ENCODE measurements at places on chromosomes 4 and X.

DNA sequence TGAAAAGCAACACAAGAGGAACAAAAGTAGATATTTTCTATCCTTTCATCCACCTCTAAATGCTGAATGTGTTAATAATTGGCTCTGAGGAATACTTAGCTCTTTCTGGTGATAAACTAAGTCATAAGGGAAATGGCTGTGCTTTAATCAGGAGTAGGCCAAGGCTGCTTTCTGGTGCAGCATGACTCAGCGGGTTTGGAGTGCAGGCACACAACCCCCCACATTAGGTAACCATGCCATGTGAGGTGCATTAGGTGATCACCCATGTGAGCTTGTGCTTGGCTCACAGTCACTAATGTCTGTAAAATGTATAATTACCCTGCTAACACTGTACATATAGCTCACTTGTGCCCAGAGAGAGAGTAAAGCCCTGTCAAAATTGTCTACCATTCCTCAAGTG is 57.2 kb downstream of the USP38 start:
- DNase-seq: no peak

DNA sequence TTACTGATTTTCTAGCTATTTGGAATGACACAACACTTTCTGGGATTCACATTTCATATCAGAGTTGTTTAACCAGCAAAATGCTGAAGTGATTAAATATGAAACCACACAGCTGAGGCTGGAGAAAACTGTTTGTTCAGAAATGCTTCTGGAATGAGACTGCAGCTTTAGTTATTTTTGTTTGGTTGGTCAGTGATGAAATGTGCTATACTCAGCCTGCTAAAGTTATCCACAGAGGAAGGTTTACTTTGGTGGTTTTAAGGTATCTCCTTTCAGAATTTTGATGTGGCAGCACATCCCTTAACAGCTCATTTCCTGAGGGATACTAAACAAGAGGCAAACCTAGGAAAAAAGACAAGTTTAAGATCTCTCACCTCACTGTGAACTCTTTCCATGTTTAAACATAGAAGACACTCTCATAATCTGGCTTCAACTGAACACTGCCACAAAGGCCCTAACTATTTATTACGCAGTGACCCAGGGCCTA is 106.6 kb upstream of the PDE5A start:
- DNase-seq: no peak

DNA sequence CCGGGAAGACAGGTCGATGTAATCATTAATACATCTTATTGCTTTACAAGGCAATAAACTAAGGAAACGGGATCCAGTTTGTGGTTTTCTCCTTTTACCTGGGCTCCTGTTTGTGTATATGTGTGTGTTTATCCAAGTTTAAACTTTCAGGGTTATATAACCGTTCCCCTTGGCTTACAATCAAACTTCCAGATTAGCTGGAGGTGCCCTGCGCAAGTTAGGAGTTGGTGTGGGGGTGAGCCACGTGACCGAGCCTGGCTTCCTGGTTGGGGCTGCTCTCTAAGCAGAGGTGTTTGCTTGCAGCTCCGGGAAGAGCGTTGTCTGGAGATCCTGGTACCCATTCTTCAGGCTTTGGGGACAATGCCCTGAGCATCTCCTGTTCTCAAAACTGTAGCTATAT is 129.2 kb downstream of the FHDC1 start:
- no peak for DNase-seq

GRCh38 chr4:141570290-141570689 is 66.1 kb upstream of the IL15 start:
- no peak for DNase-seq

DNA sequence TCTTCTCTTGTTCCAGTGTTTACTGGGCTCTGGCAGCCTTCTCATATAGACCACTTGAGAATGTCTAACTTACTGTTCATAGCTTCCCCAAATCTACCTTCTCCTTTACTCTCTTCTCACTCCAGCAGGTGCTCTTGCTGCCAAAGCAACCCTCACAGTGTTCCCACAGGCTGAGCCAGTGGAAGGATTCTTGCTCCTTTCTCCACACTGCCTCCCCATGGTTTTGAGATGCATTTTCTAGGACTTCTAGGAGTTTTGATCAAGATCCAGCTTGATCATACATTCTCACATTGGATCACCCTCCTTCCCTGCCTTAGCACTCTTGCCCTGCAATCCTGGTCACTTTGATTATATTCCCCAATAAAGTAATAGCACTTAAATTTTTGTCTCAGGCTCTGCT is 230.8 kb downstream of the TMEM47 start:
- DNase-seq: no peak

DNA sequence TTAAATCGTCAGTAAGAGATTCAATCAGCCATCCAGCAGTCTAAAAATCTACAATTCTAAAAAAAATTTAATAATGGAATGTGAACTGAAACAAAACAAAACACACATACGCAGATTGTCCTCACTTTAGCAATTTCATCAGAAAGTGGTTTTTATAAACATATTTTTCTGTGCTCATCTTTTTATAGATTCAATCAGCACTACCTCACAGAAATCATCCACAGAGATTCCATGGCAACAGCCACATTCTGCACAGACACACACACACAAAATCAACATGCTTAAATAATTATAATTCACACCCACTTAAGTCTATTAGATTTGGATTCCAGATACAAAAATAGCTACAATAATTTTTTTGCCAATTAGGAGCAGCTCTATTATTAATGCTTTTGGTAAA is 149.0 kb upstream of the KCNIP4 start:
- DNase-seq: no peak

DNA sequence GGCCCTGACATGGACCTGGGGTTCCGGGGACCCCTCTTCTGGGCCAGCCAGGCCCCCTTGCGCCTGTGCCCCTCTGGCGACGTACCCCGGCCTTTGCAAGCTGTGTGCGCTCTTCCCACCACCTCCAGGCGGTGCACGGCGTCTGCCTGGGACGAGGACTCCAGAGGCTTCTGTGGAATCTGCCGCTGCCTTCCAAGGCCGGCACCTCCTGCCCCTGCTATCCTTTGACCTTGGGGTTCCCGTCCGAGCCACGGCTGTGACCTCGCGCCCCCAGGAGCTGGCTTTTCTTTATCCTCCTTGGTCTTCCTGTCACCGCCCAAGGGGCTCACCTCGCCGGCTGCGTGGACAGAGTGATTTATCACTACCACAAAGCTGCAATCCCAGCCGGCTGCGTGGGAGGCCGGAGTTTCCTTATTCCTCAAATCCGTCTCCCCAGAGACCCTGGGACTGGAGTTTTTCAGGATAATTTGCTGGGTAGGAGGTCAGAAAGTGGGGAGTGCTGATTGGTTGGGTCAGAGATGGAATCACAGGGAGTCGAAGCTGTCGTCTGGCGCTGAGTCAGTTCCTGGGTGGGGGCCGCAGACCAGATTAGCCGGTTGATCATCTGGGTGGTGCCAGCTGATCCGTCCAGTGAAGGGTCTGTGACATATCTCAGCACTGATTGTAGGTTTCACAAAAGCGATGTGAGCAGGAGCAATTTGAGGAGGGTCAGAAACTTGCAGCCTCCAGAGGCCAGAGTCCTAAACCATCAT is 19.8 kb upstream of the PLCXD1 start:
- no peak for DNase-seq

GRCh38 chr4:81751531-81752289 is 280.0 kb upstream of the RASGEF1B start:
- no peak for DNase-seq

- DNase-seq: no peak
Observed at GRCh38 chr4:8707045-8707781, 114.6 kb downstream of the CPZ start.

DNA sequence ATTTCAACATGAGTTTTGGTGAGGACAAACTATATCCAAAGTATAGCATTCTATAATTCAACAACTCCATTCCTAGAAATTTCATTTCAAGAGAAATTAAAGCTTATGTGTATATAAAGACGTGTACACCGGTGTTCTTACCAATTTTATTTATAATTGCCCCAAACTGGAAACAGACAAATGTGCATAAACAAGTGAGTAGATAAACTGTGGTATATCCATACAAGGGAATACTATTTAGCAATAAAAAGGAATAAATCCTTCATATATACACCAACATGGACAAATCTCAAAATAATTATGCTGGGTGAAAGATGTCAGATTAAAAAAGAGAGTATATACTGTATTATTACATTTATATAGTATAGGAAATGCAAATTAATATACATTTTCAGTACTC is 19.9 kb downstream of the HNRNPH2 start:
- DNase-seq: no peak

- DNase-seq: no peak
Observed at GRCh38 chr4:175874306-175874705, 62.2 kb upstream of the GPM6A start.

GRCh38 chr4:123301923-123302322 is 94.7 kb upstream of the SPRY1 start:
- DNase-seq: no peak

DNA sequence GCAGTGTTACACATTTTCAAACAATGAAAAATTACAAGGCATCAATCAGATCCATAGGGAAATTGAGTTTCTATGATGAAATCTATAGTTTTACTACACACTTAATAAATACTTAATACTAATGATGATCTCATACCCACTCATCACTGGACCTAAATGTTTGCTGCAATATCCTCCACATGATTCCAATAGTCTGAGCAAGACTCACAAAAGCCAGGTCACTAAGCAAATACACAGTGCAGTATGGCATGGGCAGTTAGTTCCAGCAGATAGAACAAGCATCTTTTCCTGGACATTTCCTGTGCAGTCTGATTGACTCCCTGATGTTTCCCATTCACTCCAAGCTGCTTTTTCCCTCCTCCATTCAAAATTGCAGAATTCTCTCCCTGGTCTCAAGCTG is 109.0 kb upstream of the ATOH1 start:
- no peak for DNase-seq

DNA sequence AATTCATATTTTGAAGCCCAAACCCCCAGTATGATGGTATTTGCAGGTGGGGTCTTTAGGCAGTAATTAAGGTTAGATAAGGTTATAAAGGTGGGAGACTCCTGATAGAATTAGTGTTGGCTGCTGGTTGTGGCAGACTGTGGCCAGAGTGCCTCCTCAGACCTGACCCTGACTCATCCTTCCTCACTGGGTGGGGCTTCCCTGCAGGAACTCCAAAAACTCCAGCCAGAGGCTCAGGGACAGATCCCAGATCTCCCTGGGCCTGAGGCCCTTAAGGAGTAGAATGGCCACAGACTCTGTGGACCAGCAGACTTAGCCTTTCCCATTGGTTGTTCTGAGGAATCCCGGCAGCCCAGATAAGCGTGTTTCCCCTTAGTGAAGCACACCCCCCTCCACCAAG is 463.0 kb upstream of the CPEB2 start:
- no peak for DNase-seq

DNA sequence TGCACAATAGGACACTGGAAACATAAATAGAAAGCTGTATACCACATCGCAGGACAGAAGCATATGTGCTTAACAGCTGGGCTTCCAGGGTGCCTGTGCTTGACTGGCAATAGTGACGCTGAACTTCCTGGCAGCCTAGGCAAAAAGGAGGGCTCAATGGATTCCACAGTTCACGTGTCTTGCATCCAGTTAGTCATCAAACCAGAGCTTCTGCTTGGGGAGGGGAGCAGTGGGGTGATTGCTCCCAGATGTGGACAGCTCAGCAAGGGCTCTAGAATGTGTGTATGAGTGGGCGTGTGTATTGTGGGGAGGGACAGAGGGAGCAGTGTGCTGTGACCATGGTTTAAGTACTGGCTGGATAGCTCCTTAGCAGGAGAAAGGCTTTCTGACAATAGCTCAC is 2.3 kb downstream of the PRRG3 start:
- no peak for DNase-seq

GRCh38 chrX:135346975-135347374 is 37.7 kb downstream of the ETDC start:
- DNase-seq: no peak

- DNase-seq: no peak
Observed at GRCh38 chrX:143437439-143437838, 79.8 kb downstream of the SPANXN3 start.

- no peak for DNase-seq
Observed at GRCh38 chr4:10584042-10584441, 100.5 kb downstream of the CLNK start.

DNA sequence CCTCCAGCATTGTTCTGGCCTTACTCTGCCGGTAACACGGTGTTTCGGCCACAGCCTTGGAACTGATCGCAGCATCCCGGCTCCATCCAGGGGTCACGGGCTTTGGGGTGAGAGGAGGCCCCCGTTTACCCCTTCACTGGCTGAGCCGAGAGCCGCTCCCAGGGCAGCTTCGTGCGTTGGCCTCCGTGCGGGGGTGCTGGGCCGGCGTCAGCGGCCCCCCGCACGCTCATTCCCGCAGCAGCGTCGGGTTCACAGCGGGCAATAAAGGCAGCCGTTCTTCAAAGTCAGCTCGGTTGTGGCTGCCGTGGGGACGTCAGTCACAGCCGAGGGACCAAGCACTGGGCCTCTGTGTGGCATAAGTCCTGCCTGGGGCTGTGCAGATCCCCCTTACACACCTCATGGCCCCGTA is 25.3 kb upstream of the PLCXD1 start:
- no peak for DNase-seq

GRCh38 chr4:53671757-53672156 is 80.5 kb upstream of the LNX1 start:
- DNase-seq: no peak

GRCh38 chrX:54452920-54453319 is 12.7 kb downstream of the TSR2 start:
- no peak for DNase-seq
